Vagina (tissue), 2 donors: ENCODE measurements at places on chromosomes 11 and 22.

- no peak for DNase-seq
Observed at GRCh38 chr11:46347637-46348311, 511 bp downstream of the DGKZ start.

DNA sequence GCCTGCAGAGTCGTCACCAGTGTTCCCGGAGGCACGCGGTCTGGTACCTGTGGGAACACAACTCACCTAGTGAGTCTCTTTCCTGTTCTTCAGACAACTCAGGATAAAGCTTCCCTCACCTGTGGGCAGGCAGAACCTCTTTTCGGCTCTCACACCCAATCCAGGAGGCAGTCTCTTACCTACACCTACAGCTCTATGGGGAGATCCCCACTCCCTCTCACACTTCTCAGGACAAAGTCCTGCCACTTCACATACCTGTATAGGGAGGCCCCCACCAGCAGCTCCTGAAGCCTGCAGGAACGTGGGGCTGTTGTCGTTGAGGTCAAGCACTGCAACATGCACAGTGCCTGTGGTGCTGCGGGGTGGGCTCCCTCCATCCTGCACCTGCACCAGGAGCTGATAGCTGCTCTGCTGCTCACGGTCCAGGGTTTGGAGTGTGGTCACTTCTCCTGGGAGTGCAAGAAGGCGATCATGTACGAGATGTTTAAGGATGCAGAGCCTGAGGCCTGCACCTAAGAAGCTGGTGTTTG is 12.2 kb upstream of the TPP1 start:
- DNase-seq = no peak

GRCh38 chr22:46528121-46528610 is 9.3 kb downstream of the CELSR1 start:
- DNase-seq = no peak

DNA sequence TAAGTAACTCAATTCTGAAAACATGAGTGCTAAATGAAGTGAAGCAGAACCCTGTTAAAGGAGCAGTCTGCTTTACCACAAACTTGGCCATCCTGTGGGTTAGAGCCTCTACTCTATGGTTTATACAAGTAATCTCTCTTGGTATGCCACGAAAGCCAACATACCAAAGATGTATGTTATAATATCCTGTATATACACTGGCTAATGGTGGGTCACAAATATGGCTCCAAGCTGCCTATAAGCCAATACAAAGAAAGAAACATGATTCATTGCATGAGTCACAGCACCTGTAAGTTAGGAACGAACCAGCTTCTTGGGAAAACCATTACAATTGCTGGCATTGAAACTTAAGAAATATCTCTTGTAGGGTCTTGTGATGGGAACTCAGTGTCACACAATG is 16.1 kb downstream of the XRRA1 start:
- DNase-seq = no peak

- DNase-seq = no peak
Observed at GRCh38 chr22:24973872-24974271, 21.4 kb downstream of the KIAA1671 start.

DNA sequence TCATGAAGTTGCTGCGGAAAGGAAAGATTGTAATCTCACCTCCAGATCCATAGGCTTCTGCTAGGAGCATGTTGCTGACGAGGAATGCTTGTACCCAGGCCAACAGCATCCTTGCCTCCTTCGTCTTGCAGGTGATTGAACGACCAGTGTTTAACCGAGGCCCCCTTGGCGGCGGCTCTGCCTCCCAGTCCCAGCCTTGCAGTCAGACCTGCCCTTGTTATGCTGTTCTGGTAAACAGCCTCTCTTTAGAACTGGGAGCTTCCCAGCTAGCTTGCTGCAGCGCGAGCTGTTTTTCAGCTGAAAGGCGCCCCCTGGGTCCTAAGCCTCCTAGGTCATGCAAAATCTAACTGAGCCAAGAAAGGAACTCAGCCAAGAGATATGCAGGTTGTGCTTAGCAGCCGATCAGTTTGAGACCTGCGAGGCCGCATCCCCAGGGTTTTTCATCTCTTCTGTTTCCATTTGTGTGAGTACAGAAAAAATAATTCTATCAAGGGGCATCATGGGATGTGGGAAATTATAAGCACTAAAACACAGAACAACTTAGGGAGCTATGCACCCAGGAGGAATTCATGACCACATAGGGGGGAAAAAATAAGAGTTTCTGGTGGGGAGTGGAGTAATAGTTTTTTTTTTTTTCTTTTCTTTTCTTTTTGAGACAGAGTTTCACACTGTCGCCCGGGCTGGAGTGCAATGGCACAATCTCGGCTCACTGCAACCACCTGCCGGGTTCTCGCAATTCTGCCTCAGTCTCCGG is at the start of gene PIK3IP1:
Gene PIK3IP1, minus strand, starts transcription at position 253 of the 754 bp plus-strand sequence. Its CDS starts 144 bp downstream, at position 109.
- DNase-seq = no peak

GRCh38 chr11:35058669-35059434 is 80.1 kb upstream of the CD44 start:
- DNase-seq = no peak

DNA sequence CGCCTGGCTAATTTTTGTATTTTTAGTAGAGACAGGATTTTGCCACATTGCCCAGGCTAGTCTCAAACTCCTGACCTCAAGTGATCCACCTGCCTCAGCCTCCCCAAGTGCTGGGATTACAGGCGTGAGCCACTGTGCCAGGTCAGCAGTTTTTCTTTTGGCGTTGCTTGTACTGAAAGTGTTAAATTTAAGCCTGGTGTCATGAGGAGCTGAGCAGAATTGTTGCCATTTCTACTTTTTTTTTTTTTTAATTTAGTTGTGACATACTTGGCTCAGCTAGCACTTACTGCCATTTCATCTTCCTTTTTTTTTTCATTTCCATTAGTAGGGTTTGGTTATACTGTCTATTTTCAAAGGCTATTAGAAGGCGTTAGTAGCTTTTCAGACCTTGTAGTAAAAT is 10.7 kb downstream of the TAB1 start:
- no peak for DNase-seq

DNA sequence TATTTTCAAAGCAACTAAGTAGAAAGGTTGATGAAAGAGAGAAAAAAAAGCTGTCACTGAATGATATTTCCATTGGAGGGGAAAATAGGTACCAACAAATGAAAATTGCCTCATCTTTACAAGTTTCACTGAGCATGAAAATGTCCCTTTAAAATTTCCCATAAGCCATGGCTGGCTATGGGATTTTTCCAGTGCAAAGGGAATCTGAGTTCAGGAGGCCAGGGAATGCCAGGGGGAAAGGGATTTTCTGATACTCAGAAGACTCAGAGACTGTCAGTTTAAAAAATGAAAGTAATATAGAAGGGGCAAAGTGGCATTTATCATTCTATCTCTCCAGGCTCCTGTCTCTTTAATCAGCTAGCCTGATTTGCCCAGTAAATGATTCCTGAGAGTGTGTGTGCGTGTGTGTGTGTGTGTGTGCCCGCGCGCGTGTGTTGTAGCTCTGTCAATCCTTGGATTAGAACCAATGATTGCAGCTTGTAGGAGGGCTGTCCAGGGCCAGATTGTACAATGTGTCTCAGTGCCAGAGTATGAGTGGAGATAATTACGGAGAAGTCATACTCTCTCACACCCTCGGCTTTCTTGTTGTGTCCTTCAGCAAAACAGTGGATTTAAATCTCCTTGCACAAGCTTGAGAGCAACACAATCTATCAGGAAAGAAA is at the start of gene NTM:
Gene NTM, plus strand, starts transcription at position 526 of the 662 bp plus-strand sequence.
- DNase-seq = no peak

GRCh38 chr11:72140661-72141060 is 5.1 kb downstream of the FOLR3 start:
- DNase-seq = no peak

- no peak for DNase-seq
Observed at GRCh38 chr11:129374993-129375750, 476 bp upstream of the BARX2 start.

- DNase-seq = no peak
Observed at GRCh38 chr22:40720538-40721256, 41.4 kb downstream of the MCHR1 start.

DNA sequence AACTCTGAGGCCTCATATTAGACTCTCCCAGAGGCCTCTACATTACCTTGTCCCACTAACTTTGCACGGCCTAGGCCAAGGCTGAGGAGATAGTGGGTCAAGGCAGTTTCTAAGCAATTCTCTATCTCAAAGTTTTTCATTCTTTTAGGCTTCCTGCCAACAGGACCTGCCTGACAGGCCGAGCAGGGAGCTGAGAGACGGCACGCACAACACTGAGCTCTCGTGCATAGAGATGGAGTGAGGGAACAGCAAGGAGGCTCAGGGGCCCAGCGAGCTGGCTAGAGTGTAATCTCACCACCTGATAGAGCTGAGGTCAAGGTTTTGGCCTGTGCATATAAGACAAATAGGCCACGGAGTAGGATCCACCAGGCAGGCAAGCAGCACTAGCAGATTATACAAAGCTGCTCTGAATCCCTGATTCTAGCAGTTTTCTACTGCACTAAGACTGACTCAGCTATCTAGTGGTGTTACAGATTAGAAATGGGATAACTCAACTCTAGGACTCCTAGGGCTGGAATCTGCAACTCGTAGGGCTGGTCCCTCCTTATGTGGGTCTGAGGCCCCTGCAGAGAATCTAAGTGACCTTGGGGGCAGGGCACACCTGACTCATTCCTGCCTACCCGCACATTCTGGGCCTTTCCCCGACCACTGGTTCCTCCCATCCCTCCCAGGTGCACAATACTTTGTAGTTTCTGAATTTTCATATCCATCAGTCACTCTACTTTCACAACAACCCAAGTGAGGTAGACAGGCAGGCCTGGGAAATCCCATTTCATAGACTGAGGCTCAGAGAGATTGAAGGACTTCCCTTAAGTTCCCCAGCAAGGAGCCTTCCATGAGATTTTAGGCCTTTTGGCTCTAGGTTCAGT is 1.7 kb downstream of the CYB5R2 start:
- DNase-seq = no peak

- DNase-seq = no peak
Observed at GRCh38 chr11:22192642-22193347, at the start of gene ANO5. Gene ANO5 (plus strand): TSS chr11:22193085. CDS start chr11:22193493, 408 bp downstream.

GRCh38 chr11:72546866-72547265 is 112.5 kb upstream of the CLPB start:
- DNase-seq = no peak
